Activated T-helper 2 cell treated with anti-CD3 and anti-CD28 coated beads, Interferon-gamma antibody, Interleukin-2, Interleukin-4, amounts not matched to agents 10 μg/mL and 5 μg/mL and 100 μg/mL, durations not matched to agents 14 hours and 24 hours and 36 hours (primary cell): ENCODE measurements at places on chromosomes 1 and 21. TPM values are rescaled to one million over a fixed set of nuclear protein-coding genes. Genes with fewer than 3 reads are reported as not detected.

The PRAMEF13 gene
- total RNA-seq: not detected in 2 replicates

DNA sequence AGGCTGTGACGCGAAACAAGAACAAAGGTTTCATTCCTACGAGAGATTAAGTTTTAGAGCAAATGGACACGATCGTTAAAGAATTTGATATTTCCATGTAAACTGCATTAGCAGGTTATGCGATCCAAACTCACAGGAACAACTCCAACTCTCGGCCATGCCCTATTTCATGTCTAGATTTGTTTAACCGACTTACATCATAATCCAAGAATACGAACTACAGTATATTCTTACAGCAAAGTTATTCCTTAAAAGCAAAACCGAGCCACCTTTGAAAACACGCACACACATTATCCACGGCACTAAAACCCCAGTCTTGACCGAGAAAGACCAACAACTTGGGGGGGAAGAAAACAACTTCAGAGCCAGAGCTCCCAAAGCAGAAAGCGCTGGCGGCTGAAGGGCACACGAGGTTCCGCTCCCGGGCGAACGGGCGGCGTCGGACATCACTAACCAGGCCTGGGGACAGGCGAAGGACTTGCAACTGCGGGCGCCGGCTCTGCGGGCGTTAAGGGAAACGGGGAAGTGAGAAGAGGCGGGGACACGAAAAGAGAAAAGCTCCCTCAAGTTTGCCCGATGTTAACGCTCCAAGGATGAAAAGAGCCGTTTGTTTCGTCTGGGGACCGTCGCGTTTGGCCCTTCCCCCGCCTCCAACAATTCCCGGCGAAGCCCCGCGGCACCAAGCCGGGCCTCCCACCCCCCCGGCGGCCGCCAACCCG lies 690 bp downstream of the B3GALNT2 start:
- no peak for DNase-seq

- peak; percentile 66 for DNase-seq
Measured at GRCh38 chr1:27097484-27097917, 57.4 kb downstream of the SLC9A1 start.

DNA sequence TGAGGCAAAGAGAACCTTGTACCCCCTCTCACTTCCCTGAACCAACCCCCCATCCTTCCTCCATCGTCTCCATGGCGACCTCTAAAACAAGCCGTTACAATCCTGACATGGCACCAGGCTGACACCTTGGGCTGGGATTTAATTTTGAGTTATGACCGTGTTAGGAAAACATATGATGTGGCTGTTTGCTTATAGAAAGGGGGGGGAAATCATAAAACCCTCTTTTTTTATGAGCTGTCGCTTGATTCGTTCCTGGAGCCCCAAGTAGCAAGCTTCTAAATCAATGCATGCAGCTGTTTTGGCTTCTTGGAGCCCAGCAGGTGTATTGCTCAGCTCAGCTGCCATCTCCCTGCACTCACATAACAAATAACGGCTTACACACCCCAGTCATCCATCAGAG lies 301.2 kb upstream of the SPAG17 start:
- DNase-seq: no peak

GRCh38 chr1:203891950-203892349 lies 30.6 kb downstream of the SNRPE start:
- no peak for DNase-seq

The LRRIQ3 gene
- total RNA-seq: 0.46 and 0.55 TPM in 2 replicates

GRCh38 chr1:201408176-201408833 lies 9.2 kb upstream of the LAD1 start:
- DNase-seq: peak; percentile 60

GRCh38 chr1:85952460-85952859 lies 204.1 kb downstream of the COL24A1 start:
- DNase-seq: no peak

DNA sequence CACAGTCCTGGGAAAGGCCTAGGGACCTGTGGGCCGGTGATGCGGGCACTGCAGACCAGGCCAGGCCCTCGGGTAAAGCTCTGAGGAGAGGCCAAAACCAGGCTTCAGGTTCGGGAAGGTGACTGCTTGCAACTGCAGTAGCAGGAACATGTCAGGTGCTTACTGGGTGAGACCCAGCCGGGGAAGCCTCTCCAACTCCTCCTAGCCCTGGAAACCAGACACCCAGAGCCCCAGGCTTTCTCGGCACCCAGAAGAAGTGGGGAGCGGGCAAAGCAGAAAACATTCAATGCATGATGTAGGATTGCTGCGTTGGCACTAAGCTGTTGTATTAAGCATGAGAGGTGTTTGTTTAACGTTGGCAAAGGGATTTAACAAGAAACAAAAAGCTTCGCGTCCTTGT lies 20.2 kb upstream of the GNPAT start:
- DNase-seq: no peak

The LRRC71 gene
- total RNA-seq: not detected in 2 replicates

DNA sequence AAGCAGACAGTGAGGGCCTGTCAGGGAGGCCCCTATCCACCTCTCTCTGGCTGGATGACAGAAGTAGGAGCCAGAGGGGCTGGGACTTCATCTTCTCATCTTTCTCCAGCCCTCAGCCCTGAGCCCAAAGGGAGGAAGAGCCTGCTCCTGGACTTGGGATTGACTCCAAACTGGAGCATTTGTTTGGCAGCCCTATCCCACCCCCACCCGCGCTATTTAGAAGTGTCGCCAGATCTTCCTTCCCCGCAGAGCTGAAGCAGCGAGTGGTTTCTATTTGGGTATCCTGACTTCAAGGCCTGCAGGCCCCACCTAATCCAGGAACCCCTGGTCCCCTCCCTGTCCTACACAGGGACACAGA lies 9.6 kb downstream of the NES start:
- DNase-seq: no peak

DNA sequence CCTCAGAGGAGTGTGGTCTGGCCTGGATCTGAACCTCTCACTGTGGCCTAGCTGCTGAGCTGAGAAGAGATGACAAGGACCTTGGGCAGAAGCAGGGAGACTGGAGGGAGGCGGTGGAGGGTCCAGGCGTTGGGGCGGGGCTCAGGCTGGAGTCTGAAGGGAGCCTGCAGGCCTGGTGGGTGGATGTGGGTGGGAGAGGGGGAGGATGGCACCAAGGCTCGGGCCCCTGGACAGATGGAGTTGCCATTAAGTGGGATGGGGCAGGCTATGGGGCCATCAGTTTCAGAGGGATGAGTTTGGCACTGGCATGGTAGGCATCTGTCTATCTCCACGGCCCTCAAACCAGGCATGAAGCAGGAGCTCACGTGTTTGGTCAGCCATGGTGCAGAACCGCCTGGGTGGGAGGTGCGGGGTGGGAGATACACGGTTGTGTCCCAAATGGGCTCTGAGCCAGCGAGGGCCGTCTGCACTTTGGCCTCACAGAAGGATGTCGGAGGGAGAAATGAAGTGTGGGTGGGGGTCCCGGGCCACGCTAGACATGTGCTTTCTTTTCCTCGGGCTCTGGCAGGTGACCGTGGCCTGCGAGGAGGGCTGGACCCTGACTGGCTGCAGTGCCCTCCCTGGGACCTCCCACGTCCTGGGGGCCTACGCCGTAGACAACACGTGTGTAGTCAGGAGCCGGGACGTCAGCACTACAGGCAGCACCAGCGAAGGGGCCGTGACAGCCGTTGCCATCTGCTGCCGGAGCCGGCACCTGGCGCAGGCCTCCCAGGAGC lies 23.6 kb downstream of the PCSK9 start:
- no peak for DNase-seq

The GNAT2 gene
- 0.18 TPM in 1 of 2 replicates, not detected in the other for total RNA-seq

- no peak for DNase-seq
Measured at GRCh38 chr1:198191117-198191516, 34.3 kb downstream of the NEK7 start.

DNA sequence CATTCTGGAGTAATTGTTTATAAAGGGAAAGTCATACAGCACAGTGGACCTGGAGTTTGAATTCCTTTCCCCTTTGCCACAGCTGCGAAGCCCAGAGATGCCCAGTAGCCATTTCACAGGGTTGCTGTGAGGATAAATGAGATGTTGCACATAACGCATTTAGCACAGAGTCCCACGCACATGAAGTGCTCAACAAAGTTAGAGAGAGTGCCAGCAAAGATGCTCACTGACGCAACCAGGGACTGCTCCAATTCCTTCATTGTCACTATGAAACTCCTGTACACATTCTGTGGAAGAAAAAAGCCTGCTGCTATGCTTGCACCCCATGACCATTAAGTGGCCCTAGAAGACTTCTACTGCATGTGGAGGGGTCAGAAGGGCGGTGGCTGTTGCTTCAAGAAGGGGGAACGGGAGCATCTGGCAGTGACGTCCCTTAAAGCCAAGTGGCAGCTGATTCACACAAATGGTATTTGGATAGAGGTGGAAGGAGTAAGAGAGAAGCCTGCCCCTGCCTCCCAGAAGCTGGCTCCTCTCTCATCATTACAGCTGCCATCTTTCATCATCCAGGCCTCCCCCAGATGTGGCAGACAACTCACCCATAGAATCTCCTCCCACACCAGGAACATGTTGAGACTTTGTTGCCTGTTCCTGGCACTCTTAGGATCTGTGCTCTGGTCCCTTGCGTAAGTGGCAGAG lies 26.5 kb upstream of the VAV3 start:
- no peak for DNase-seq

- DNase-seq: no peak
Measured at GRCh38 chr1:26578167-26578566, 48.6 kb downstream of the RPS6KA1 start.

- no peak for DNase-seq
Measured at GRCh38 chr1:109863667-109864046, 47.0 kb upstream of the CSF1 start.

DNA sequence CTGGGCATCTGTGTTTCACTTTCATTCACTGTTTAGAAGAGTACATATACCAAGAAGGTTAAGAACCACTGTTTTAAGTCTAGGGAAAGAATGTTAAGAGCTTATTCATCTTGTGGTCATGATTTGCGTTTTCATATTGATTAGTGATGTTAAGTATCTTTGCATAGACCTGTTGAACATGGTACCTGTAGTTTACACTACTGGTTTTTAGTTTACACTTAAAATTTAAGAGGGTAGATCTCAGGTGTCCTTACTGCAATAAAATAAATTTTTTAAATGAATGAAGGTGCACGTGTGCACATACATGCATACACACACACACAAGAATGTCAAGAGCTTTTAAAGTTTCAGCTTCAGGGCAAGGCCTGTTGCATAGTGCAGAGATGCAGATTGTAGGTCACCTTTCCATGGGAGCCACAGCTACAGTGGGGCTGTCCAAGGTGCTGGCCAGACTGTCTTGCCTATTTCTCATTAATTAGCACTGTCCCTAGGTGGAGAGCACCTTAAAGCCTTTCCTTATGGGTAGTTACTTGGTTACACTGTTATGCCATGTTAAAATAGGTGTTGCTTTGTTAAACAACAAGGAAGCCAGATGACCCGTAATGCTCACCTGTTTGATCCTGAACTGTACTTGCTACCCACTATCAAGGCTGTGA lies 543.0 kb upstream of the DAB1 start:
- no peak for DNase-seq

The OR2T3 gene
- not detected in 2 replicates for total RNA-seq

The PKLR gene
- not detected in 2 replicates for total RNA-seq
